ENCODE measurements at places on chromosomes 2 and 18.

DNA sequence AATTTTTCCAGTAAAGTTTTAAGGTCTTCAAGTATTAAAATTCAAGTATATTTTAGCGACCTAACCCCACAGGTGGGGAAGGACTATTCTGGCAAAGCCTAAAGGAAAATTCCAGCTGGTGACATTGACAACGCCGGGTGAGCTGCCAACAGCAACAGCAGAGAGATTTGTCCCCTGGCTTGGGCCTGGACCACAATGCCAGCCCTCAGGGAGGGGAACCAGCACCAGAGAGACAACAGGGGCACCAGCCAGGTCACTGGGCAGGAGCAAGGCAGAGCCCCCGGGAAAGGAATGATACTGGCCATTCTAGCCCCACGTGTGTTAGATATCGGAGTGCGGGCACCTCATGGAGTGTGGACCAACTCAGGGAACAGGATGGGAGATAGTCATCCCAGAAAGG, 95.7 kb downstream of the ARMC9 start:
- DNase-seq = no peak

GRCh38 chr2:227824711-227825110, 11.1 kb downstream of the CCL20 start:
- DNase-seq = no peak

DNA sequence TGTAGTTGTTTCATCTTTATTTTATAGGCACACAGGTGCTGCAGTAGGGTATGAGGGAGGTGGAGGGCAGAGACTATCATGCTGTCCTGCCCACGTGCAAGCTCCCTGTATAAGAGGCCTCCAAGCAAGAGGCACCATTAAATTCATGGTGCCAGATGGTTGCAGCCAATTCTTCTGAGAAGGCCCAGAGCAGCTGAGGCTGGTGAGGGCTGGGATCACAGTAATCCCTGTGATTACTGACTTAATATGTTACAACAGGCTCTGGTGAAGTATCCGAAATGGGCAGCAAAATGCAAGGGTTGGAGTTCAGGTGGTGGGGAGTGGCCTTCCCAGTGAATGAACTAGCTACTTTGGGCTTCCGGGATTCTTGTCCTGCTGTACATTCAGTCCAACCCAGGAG, 191.9 kb upstream of the SMAD2 start:
- DNase-seq = no peak

DNA sequence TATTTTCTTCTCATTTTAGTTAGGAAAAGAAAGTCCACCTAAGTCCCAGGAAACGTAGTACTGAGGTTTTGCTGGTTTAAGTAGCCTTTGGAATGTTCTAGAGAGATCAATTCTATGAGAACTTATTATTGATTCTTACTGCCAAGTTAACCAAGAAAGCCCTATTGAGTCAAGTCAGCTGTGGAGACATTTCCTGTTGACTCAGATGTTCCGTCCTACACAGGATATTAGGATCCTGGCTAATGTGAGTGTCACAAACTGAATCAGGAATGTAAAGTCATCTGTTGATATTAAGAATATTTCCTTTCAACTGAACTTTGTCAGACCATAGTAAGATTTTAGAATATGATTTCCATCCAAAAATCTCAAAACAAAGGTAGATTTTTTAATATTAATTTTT, 654.3 kb downstream of the LRRTM4 start:
- no peak for DNase-seq

- no peak for DNase-seq
Measured at GRCh38 chr2:169803480-169803879, 4.8 kb downstream of the SSB start.

DNA sequence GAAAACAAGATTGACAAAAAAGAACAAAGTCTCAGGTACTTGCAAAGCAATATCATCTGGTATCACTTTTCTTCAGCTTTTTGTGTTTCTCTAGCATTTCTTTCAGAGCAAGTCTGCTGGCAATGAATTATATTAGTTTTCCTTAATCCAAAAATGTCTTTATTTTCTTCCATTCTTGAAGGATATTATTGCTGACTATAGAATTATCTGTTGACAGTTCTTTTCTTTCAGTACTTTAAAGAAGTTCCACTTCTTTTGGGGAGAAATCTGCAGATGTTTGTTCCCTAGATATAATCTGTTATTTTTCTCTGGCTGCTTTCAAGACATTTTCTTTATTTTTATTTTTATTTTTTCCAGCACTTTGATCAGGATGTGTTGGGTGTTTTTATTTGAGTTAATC, 161.8 kb upstream of the SPRED2 start:
- DNase-seq = no peak

DNA sequence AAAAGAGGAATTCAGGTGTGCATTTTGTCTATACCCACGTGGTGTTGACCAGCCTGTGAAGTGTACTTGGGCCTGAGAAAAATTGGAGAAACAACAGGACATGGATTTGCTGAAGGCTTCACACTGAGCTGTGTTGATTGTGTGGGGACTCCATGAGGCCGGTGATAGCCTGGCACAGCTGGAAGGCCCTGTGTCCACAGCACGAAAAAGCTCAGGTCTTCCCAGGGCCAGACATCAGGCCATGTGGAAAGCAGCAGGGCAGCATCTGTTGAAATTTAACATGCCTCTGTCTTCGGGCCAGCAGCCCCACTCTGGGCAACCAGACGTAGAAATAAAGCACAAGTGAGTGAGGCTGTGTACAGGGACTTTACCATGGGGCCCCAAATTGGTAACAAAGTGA, 84.1 kb downstream of the HS6ST1 start:
- no peak for DNase-seq

DNA sequence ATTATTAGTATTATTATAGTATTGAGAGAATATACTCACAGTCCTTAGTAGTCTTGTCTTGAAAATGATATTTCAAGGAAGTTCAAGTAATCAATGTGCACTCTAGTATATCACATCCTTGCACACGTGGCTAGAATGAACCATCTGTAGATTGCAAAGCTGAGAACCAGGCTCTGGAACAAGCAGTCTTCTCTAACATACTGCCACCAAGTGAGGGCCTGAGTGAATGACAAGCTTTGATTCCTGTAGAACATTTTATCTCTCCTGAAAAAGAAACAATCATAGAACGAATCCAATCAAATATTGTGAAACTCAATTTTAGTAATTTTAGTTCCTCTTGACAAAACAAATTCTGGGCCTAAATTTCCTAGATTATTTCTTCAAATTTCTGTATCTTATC, 55.3 kb upstream of the SULT1C3 start:
- peak; percentile 18 for DNase-seq

DNA sequence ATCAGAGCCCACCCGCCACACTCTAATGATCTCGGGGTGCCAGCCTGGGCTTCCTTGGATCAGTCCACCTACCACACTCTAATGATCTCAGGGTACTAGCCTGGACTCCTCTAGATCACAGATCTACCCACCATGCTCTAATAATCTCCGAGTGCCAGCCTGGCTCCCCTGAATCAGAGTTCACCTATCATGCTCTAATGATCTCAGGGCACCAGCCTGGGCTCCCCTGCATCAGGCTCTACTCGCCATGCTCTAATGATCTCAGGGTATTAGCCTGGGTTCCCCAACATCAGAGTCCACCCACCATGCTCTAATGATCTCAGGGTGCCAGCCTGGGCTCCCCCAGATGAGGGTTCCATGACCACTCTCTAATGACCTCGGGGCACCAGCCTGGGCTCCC, 48.1 kb downstream of the EIPR1 start:
- DNase-seq = no peak

DNA sequence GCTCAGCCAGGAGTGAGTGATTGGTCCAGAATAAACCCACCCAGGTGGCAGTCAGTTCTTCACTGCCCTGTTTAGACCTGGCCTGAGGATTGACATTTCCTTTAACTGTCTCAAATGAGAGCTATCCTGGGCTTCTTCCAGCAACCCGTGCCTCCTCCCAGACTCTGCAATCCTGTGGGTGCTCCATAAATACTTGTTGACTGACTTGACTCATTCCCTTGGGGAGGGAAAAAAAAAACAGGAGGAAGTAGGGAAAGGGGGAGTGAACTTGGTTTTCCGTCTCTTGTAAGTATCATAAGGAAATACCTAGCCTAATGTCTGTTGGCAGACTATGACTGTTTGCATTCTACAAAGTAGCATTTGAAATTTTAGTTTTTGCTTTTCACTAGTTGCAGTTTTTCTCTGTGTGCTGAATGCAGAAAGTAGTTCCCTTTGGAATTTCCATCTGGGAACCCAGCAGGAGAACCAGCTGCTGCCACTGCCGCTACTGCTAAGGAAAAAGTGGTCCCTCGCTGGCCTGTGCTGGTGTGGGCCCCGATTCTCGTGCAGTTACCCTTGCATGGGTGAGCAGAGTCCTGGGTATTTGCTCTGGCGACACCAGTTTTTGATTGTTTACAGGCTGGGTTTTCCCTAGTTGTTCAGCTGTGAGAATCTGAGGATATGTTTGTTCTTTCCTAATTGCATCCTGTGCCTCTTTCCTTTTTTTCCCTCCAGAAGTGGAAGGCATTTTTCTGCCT, 78.8 kb downstream of the TGOLN2 start:
- no peak for DNase-seq

GRCh38 chr2:212770240-212770639, 231.6 kb upstream of the ERBB4 start:
- DNase-seq = no peak

- DNase-seq = no peak
Measured at GRCh38 chr2:44367591-44367990, 5.8 kb downstream of the CAMKMT start.

- no peak for DNase-seq
Measured at GRCh38 chr2:134555411-134555810, 163.4 kb downstream of the TMEM163 start.

DNA sequence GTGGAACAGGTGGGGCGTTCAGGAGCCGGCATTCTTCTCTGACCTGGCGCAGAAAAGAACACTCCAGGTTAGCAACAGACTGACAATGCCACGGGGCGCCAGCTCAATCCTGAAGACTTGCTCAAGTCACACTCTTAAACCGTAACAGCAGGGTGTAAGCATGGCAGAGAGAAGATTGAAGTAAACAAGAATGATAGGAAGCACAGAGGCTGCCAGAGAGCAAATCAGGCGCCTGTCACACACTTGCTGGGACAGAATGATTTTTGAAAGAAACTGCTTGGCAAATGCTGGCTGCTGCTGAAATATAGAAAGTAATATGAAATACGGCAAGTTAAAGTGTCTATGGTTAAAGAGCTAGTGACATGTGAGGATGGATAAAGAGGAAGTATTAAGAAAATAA, 80.5 kb downstream of the MEP1B start:
- no peak for DNase-seq

- DNase-seq = no peak
Measured at GRCh38 chr2:96148410-96149217, 3.4 kb upstream of the DUSP2 start.

DNA sequence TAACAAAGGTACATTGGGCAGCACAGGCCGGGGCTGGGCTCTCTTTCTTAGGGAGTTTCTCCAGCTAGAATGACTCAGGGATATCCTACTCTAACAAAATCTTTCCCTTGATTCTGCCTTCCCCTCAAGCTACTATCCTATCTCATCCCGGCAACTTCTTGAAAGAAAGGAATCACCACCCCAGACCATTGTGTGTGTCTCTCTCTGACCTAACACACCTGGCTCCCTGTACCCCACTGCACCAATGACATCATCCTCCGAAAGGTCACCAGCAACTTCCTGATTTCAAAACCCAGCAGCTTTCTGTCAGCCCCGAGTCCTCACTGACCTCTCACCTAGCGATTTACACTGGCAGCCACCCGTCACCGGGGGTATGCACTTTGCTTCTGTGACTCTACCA, 72.1 kb upstream of the MAP4K4 start:
- no peak for DNase-seq

DNA sequence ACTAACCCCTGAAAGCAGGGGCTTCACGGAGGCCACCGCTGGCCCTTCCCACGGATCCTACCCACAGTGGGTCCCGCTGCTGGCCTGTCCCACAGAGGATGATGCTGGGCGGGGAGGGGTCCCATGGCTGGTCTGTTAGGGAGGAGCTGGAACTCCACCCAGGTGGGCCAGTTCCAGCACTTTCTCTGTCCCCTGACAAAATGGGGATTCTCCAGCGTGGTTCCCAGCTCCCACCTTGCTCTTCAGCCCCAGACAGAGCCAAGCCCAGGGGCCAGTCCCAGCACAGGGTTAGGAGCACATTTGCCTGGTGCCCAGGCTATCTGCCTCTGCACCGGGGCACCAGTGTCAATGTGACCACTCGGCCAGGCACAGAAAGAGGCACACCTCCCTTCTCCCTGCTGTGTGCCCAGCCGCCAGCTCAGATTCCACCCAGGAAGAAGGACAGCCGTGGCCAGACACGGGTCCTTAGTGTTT, 50.0 kb downstream of the ANKMY1 start:
- no peak for DNase-seq

- DNase-seq = no peak
Measured at GRCh38 chr2:195514365-195514764, 142.7 kb upstream of the SLC39A10 start.

DNA sequence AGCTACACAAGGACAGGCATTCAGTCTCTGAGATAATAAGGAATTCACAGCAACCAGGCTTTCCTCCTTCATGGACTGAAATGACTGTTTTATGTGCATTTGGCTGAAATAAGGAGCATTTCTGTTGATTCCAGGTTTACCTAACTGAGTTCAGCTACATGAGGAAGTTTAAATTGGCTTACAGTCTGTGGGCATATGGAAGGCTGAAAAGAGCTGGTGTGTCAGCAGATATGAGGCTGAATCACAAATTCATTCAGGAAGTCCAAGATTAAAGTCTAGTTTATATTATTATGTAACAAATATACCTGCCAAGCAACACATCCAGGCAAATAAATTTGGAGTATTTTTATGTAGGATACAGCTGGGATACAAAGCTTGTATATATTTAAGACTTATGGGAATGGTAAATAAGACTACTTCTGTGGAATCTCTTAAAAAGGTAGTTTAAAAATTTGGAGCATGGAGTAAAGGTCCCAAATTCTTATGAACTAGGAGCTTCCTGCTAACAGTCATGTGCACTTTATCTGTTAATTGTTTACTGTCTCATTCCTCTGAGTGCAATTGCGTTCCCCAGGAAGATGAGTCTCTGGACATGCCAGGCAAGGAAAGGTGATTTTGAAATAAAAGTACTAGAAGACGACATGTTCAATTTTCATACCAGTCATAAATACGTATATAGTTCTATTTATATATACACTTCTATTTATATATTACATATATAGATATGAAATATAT, 53.0 kb downstream of the ZC3H8 start:
- DNase-seq = no peak

GRCh38 chr2:215874418-215874817, 138.9 kb downstream of the MREG start:
- DNase-seq = no peak

DNA sequence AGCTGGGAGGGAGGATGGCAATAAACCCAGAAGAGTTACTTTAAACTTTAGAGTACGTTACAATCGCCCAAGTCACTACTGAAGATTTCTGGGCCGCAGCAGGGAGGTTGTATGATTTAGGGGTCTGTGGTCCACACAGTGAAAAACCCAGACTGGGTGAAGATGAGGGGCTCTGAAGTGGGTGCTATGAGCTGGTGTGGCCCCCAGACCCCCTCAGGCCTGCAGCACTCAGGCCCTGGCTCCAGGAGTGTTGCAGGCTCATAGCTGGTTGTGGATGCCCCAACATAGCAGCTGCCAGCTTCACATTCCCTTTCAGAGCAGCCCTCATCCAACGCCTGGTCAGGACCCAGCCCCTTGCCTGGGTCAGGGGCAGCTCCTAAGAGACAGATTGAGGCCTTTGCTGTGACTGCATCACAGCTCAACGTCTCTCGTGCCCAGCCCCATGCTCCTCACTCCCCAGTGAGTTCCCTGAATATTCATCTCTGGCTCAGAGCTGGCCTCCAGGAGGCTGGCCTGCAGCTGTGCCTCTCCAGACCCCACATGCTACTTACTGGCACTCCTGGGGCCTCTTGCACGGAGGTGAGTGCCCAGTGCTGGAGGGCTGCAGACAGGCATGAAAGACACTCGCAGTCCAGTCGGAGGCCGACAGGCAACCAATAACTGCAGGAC, 94.5 kb upstream of the MYCN start:
- DNase-seq = no peak
